CD4-positive, alpha-beta T cell treated with Interleukin-10 for 1 hour (primary cell): ENCODE measurements at places on chromosomes 11 and 22.

- DNase-seq, result no peak
Observed at GRCh38 chr11:75422248-75423231, 10.5 kb downstream of the KLHL35 start.

DNA sequence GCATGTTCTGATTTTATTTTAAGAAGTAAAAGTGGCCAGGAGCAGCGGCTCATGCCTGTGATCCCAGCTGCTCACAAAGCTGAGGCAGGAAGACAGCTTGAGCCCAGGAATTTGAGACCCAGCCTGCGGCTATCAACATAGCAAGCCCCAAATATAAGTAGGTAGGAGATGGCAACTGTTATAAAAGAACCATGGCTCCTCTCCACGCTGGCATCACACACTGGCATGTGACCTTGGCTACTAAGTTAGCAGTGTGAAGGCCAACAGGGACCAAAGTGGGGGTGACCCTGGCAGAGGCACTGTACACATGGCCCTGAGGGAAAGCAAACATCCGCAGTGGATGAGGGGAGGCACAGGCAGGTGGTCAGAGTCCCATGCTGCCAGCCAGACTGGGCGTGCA lies 33.0 kb downstream of the TPST2 start:
- DNase-seq, result no peak

- DNase-seq, result no peak
Observed at GRCh38 chr22:49608228-49608627, 219.4 kb downstream of the BRD1 start.

DNA sequence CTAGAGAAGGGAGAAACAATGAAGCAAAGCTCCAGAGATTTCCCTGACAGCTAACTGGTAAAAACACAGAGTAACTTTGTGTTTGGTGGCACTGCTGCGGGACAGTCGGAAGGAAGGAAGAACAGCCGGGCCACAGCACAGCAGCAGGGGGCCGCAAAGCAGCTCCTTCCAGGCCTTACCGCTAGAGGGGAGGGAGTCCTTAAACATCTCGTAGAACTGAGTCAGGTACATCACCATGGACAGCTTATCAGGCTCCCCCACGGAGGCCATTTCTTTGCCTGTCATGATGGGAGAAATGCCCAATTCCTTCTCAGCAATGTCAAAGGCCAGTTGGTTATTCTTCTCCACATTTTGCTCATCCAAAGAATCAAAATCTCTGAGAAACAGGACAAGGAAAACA lies 114.6 kb upstream of the BID start:
- DNase-seq, result no peak

GRCh38 chr22:19012308-19012986 lies 76.4 kb upstream of the PRODH start:
- DNase-seq, result no peak

GRCh38 chr11:22479971-22480720 lies 142.0 kb downstream of the SLC17A6 start:
- DNase-seq, result no peak

DNA sequence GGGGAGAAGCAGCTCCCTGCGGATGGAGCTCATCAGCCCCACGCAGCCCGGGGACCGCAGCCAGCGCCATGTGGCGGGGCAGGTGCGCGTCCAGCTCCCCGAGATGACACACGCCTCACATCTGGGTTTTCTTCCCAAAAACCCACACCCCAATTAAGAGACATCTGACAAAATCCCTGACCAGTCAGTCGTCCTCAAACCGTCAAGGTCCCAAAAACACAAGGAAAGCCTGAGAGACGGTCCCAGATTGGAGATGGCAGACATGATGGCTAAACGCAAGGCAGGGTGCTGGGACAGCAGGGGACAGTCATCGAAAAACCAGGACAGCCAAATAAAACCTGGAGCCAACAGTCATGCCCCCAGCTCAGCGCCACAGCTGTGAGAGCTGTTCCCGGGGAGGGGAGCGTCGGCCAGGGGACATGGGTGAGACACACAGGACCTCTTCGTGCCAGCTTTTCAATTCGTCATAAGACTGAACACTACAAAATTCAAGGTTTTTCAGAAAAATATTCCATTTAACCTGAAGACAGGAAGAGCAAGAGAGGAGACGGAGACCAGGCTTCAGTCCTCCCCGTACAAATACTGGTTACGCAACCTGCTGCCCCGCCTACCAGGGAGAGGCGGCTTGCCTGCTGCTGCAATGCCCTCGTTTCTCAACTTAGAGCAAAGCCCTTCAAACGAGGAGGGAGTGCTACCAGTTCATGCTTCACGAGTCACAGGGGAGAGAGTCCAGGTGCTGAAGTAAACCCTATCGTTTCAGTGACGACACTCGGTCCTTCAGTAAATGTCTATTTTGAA lies 10.5 kb downstream of the TOLLIP start:
- DNase-seq, result no peak

DNA sequence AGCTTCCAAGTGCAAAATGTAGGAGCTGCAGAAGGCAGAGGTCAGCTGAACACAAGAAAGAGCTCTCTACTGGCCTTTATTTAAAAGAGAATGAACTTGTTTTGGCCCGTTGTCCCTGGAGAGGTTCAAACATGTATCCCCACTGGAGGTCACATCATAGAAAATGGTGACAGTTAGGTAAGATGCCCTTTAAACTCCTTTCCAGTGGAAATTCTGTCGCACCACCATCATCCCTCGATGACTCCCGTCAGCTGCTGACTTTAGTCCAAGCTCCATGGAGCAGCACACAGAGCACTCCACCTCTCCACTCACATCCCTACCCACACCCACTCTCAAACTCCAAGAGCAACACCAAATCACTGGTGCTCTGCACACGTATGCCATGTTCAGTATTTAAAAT lies 15.2 kb upstream of the P4HA3 start:
- no peak for DNase-seq

GRCh38 chr11:10641177-10641911 lies 52.2 kb downstream of the IRAG1 start:
- no peak for DNase-seq

GRCh38 chr11:119999220-119999619 lies 138.7 kb downstream of the TRIM29 start:
- DNase-seq, result no peak

- peak; percentile 27 for DNase-seq
Observed at GRCh38 chr11:85941380-85941973, 86.3 kb downstream of the CCDC83 start.

GRCh38 chr11:78465169-78465942 lies 47.7 kb upstream of the GAB2 start:
- DNase-seq, result peak; percentile 48

DNA sequence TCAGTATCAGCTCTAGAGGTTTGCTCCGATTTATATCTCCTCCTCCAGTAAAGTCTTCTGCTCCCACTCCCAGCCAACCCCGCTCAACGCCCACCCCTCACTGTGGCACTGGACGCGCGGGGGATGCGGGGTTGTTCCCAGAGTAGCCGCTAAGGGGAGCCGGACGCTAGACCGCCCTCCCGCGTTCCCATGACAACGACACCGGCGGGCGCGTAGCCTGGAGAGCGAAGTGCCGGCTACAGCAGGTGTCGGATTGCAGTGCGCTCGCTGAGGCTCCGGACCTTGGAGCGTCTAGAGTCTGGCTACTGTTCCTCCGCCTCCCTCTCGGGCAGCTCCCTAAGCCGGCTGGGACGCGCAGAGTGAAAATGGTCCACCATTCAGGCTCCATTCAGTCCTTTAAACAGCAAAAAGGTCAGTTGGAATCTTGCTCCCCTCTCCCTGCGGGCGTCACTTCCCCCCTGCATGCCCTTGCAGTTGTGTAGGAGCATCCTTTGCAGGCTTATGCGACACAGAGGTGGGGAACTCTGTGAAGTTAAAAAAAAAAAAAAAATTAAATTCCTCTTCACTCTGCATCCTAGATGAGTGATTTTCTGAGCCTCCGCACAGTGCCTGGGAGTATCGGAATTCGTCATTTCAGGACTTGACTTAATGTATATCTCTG lies at the start of gene ANO3:
Gene ANO3 (plus strand): TSS at position 220 of the 661 bp plus-strand sequence. CDS start 146 bp downstream, at position 366.
- no peak for DNase-seq

DNA sequence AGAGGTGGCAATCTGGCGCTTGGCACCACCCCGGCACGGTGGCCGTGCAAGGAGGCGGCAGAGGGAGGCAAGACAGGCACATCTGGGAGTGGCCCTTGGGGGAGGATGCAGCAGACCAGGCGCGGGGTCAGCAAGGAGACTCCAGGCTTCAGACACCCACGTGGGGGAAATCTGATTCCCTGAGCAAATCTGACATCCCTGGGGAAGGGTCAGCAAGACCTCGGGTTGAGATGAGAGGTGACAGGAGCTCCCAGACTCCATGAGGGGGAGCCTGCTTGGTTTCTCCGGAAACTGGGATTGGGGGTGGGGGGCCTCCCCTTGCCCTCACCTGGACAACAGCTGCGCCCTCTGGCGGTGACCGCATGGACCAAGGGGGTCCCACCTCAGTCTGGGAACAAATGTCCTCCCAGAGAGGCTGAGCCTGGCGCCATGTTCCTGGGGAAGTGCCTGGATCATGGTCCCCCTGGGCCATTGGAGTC lies 4.0 kb upstream of the RCOR2 start:
- peak; percentile 33 for DNase-seq

GRCh38 chr22:30891443-30891755 lies 77.2 kb downstream of the MORC2 start:
- DNase-seq, result no peak

DNA sequence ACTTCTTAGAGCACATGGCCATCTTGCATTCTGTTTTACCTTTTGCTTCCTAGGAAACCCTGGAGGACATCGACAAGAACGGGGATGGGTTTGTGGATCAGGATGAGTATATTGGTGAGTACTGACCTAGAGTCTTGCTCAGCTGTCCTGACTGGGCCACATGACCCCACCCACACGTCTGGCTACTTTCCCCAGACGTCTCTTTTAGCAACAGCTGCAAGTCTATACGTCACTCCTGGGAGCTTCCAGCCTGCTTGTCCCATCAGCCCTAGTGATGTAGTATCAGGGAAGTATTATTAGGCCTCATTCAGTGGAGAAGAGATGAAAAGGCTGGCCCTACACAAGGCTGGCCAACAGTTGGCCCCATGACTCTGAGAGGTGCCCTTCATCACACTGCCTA lies 9.6 kb downstream of the RCN1 start:
- no peak for DNase-seq

GRCh38 chr11:2929531-2929949 lies 320 bp upstream of the PHLDA2 start:
- DNase-seq, result peak; percentile 40

GRCh38 chr11:33868647-33869461 lies 23.0 kb downstream of the LMO2 start:
- no peak for DNase-seq

GRCh38 chr22:40310081-40310767 lies 36.1 kb upstream of the ADSL start:
- no peak for DNase-seq

DNA sequence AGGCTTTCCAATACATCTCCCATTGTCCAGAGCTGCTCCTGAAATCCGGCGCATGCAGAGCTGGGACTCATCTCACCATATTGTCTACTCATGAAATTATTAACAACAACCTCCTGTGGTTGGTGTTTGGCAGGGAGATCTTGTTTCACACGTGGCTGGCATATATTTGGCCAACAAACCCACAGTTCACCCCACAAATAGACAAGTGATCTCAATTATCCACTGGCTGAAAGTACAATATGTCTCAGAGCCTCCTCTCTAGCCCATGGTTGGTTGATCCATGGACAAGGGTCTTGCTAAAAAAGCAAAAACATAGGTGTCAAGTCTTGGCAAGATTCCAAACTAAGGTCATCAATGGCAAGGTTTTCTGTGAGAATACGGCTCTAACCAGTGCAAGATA lies 386.9 kb downstream of the ETS1 start:
- no peak for DNase-seq

GRCh38 chr11:100827934-100828661 lies 141.0 kb downstream of the ARHGAP42 start:
- no peak for DNase-seq
